ENCODE measurements at places on chromosomes 2 and 18.

- no peak for DNase-seq
These were observed 186.6 kb downstream of the NEDD4L start for GRCh38 chr18:58230438-58231179.

DNA sequence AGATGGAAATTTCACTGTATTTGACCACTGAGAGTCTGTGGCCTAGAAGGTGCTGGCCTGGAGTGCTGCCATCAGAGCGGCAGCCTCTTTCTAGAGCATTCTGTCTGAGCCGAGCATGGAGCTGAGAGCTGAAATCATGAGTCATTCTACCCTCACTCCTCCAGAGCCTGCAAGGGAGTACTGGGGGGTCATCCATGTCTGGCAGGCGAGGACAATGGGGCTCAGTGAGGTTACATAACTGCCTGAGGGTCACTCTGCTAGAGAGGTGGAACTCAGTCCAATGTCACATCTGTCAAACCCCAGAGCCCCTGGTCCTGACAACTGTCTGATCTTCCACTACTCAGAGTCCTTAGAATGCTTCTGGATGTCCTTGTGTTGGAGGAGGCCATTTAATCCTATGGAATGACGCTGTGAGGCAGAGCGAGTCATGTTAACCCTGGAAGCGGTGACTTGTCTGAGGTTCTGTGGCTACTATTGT, 65.3 kb downstream of the HAUS1 start:
- no peak for DNase-seq

DNA sequence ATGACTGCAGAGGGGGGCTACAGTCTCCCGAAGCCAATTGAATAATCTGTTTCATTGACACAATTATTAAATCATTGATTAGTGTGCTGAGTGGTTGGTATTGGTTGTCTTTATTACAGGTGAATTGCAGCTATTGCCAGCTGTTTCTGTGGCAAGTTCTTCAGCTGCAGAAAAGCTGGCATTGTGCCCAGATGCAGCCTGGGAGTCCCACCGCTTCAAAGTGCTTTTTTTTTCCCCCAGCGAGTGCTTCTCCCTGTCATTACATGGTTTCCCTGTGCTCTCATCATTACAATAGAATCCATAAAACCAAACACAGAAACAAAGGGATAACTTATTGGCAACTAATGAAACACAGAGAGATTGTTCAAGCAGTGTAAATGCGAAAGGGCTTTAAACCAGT, 164.7 kb downstream of the GRB14 start:
- DNase-seq, result no peak

DNA sequence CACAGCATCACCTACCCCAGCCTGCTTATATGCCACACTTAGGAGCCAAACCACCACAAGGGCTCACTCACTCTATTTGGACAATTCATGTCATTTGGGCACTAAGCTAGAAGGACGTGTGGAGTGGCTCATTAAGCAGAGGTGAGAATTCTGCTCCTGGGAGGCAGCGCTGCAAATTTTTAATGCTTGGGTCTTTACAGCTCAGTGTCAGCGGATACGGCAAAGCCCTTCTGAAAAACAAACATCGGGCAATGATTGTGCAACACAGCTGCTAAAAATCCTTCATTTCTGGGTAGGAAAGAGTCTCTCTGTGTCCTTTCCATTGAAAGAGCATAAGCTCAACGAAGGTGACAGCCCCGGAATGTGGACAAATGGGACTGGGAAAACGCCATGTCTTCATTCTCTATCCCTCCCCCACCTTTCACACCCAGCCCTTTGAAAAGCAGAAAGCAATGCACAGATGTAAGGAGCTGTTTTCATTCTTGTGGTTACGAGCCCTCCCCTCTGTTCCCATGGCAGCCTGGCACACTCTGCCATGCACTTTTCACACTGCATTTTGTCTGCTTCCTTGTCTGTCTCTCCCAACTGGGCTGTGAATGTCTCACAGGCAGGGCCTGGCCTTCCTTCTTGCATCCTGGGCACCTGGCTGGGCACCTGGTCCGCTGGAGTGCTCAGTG, 16.0 kb downstream of the TMEM177 start:
- DNase-seq, result no peak

DNA sequence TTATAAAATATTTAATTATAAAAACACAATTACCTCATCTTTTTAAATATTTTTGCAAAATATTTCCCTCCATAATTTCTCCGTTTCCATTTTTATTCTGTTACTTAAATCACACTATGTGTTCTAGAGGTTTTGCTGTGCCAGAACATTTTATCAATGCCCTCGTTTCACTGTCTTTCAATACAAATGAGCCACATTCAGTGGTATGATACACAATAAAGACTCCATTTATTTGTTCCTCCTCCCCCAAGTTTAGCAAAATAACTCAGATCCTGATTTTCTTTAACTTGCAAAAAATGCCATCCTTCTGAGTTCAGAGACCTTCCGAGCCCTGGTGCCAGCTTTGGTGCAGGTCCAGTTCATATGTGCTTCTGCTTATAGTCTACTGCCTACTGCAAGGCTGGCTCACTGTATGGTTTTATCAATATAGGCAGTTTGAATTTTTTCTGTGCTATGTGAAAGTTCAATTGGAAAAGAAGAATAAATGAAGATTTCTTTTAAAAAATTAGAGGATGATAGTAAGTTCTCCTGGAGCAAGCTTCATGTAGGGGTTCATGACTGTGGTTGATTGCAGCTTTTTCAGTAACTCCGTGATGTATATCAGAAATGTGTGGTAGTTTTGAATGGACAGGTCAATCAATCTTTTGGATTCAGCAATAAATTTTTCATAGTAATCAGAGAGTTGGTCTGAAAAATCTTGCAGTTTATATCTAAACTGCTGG, 42.5 kb downstream of the APOB start:
- DNase-seq, result no peak

- no peak for DNase-seq
These were observed 95.1 kb downstream of the MYO5B start for GRCh38 chr18:50099725-50100407.

DNA sequence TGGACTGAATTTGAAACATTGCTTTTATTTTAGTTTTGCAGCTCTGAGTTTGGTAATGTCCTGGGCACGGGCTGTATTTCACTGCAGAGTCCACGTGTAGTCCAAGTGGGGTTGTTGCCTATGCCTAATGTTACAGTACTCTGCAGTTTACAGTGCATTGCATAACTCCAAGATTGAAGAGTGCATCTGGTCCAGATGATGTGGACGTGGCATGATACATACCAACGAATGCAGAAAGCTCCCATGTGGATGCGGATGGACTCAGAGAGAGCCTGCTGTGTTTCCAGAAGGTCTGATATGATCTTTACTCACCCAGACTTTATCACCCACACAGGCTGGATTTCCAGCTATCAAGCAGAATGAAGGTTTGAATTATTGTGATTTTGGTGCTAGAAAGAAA, 44.4 kb upstream of the CCDC68 start:
- no peak for DNase-seq

- no peak for DNase-seq
These were observed 18.7 kb downstream of the EDAR start for GRCh38 chr2:108970369-108970768.

DNA sequence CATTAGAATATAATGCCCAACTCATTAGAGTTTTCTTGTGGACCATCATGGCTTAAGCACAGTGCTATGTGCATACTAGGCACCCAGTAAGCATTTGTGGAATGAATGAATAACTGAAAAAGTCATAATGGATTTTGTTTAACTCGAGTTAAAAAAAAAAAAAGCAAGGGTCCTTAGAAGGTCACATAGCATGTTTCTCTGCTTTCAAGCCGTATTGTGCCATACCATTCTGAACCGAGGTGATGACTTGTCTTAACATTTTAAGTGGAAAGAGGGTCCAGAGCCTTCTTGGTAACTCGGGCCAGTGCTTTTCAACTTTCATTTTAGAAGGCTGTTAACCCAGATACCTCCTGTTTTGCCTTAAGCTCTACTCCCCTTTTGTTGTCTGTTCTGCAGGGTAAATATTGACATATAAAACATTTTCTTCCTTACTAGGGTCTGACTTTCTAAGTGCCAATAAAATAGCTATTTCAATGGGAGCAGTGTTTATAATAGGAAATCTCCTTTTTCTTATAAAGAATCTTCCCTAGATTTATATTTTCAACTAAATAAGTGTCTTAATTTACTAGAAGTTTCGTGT, 787 bp upstream of the ADGRF3 start:
- no peak for DNase-seq

- no peak for DNase-seq
These were observed 4.1 kb downstream of the GREB1 start for GRCh38 chr2:11537951-11538350.

Data from left cardiac atrium (tissue), 4 donors.